ENCODE measurements at places on chromosomes 12 and 14.

DNA sequence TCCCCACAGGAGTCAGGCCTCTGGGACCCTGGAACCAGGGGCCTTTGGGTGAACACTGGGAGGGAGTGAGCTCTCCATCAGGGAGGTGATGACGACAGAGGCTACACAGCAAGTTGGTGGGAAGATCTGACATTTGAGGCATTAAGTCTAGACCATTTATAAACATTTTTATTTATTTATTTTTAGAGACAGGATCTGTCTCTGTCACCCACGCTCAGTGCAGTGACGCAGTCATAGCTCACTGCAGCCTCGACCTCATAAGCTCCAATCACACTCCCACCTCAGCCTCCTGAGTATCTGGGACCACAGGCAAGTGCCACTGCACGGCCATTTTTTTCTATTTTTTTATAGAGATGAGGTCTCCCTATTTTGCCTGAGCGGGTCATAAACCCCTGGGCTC lies 53.6 kb downstream of the TEAD4 start:
- DNase-seq, result no peak

GRCh38 chr12:108033090-108033489 lies 96.0 kb upstream of the WSCD2 start:
- DNase-seq, result no peak

GRCh38 chr14:89723930-89724627 lies 230.5 kb downstream of the EFCAB11 start:
- DNase-seq, result no peak

DNA sequence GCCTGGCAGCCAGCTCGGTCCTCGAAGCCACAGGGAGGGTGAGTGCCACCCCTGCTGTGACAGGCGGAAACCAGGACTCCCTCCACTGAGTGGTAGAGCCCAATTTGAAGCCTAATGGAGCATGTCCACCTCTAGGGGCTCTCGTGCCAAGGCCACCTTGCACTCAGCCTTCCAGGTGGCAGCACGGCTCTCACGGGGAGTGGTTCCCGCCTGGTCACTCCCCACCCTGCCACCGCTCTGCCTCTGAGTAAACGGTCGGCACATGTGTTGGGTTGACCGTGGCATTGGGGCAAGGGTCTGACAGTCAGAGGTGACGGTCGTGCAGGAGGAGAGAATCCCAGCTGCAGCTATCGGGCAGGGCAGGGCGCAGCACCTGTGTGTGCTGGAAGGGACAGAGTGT lies 34.8 kb downstream of the IL31 start:
- DNase-seq, result no peak

GRCh38 chr14:75662966-75663365 lies 1.9 kb downstream of the TTLL5 start:
- DNase-seq, result no peak

DNA sequence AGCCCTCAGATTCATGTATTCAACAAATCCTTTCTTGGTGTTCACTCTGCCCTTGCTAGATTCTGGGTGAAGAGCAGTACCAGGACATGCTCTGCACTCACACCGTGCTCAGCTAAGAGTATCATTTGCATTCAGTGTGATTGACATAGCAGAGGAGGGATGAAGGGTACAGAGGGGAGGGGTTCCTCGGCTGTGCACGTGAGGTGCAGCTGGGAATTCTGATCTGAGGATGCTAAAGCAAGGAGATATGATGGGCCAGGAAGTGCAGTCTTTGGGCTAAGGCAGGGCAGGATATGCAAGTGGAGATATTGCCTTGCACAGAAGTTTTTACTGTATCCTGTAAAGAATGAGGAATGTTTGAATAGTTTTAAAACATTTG lies 108.6 kb downstream of the FGD4 start:
- no peak for DNase-seq

DNA sequence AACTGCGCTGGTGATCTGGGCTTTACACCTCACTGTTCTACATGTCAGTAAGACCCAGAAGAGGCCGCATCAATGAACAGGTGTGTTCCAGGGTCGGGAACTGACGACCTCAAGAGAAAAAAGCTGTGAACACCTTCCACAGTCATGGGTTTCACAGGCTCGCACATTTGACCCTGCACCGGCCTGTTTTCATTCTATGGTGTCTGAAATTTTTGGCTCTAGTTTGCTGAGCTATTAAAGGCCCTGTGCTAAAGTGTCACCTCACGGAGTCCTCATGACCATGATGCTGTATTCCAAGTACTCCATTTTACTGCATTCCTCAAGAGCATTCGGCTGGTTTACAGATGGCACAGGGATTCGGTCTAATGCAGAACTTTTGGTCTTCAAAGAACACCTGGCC lies 78.9 kb downstream of the KDM2B start:
- no peak for DNase-seq

- DNase-seq, result no peak
These were observed 200.6 kb downstream of the CCDC91 start for GRCh38 chr12:28390761-28391385.

DNA sequence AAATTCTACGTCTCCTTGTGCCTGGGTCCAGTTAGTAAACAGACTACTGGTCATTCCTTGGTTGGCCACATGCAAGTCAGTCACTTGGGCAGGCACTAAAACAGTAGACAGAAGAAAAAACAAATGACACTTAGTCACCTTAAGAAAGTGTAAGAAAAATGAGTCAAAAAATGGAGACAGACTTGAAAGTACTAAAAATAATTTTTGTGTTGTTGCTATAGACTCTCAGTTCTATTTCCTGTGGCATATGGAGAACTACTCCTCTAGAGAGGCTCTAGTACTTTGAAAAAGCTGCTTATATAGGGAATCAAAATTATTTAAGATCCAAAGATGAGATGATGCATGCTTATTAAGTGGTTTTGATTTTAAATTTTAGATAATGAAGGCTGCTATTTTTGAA lies 56.0 kb downstream of the PTPRB start:
- no peak for DNase-seq

- no peak for DNase-seq
These were observed 9.5 kb upstream of the RAB35 start for GRCh38 chr12:120125792-120126634.

DNA sequence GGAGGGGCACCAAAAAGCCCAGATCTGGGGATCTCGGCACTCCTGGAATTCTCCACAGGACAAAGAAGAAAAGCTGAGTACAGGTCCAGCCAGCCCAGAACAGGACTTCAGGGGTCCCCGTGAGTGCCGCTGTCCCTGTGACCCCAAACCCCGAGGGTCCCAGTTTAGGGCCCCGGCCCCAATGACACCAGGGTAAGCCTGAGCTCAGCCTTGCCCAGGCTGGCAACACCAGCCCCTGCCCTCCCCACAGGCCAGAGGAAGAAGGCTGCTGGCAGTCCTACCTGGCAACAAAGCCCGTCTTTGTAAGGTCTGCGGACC lies 1.8 kb downstream of the CDK2AP1 start:
- DNase-seq, result no peak

DNA sequence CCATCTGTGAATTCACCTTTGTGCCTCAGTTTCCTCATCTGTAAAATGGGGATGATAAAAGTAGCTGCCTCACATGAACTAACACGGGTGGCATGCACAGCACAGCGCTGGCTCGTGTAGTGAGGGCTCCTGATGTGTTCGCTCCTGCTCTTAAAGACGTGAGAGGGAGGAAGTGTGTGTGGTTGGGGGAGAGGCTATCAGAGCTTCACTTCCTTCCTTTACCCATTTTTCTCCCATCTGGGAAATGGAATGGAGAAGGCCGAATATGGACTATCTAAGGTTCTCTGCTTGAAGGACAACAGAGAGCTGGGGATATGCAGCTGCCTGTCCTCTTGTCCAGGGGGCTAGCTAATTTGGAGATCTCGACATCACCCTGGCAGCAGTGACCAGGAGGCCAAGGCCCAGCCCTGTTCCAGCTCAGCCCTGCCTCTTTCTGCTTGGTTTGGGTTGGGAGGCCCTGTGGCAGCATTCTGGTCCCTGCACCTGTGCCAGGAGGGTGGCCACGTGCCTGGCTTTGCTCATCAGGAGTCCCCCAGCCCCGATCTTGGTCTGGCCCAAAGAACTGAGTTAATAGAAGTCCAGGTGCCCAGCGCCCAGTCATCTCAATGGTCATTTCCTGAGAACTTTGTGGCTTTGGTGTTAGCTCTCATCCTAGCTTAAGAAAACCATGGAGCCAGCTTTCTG lies 44.5 kb upstream of the ESRRB start:
- DNase-seq, result no peak

DNA sequence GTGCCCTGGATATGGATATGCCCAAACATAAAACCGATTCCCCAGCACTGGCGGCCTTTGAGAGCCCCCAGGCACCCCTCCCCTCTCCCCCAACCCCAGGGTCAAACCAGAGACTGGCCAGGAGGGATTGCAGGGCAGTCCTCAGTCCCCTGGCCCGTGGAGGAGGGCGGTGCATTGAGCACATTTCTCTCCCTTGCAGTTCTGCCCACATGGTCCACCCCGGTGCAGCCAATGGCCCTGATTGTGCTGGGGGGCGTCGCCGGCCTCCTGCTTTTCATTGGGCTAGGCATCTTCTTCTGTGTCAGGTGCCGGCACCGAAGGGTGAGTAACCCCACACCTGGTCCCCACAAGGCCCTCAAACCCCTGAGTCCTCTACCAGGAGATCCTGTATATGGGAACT lies 3.4 kb upstream of the GPR162 start:
- no peak for DNase-seq

- no peak for DNase-seq
These were observed 943.8 kb downstream of the TMTC2 start for GRCh38 chr12:83630526-83630925.

DNA sequence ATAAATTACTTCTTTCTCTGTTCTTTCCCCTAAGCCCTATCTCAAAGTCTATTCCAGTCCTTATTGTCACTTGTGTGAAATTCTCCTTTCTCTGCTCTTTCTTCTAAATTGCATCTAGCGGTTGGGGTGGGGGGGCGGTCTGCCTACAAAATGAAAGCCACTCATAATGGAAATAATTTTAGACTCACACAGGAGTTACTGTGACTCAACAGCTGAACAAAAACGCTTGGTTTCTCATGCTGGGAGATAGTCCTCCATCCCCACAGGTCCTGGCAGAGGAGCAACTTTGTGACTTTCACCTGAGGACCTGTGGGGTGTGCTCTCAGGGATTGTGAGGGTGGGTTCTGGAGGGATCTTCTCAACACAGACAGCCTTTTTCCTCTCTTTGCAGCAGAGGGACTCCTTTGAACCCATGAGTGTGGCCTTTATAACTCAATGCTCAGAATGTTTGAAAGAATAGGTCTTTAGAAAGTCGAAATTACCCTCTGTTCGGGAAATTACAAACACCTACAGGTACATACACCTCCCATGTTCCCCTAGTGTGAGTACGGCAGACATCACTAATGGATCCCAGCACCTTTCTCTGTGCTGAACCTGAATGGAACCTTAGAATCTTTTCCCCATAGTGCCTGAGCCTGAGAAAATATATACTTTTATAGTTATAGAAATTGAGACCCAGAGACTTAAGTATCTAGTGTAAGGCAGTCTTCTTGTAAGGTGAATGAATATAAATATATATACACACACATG lies 109.7 kb downstream of the CHST11 start:
- DNase-seq, result no peak

DNA sequence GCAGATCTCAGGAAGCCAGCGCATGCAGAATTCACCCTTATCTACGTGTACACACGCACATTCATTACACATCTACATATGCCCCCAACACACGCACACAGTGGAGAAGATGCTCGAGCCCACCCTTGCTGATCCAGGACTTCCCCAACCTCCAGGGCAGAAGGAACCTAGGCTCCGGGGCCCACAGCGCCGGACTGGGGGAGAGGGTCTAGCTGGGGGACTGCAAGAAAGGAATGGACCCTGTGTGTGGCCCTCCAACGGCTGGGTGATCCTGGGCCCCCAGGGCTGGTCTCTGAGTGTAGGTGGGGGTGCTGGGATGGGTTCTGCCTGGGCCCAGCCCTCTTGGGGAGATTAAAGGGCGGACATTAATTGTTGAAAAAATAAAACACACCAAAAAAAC lies 128.1 kb upstream of the C14orf180 start:
- DNase-seq, result no peak

DNA sequence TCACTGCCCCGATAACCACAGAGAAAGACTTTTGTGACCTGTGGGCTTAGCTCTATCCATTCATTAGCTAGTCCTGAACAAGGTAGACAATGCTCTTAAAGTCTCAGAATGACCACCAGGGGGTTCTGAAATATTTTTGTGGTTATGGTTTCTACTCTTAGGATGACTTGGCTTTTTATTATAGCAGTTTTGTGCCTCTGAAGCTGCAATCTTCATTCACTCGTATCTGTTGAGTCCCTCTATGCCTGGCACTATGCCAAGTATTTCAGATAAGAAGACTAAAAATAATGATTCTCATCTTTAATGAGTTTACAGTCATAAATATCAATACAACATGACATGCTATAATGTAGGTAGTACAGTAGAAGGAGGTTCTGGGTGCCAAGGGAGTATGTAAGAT lies 130.8 kb upstream of the TRHDE start:
- no peak for DNase-seq

DNA sequence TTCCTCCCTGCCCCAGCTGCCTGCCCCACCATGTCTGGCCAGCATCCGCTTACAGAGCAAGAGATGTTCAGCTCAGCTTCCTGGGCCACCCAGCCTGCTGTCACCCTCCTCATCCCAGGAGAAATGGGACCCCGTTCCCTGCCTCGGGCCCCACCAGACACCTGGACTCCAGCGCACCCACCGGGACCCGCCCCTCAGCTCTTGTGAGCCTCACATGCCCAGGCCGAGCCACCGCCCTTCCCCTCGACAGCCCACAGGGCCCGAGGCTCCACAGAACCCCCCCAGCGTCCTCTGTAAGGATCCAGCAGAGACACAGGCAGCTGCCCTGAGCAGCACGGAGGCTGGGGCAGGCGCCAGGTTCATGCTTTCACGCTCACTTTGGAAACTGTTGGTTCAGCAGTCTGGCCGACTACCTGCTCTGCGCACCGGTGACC lies 18.4 kb upstream of the C14orf180 start:
- DNase-seq, result no peak

Measured in mesothelial cell of epicardium (in vitro differentiated cells).